Left lung (tissue), 14 donors: ENCODE measurements at places on chromosomes 11 and 22. TPM values are rescaled to one million over a fixed set of nuclear protein-coding genes. Genes with fewer than 3 reads are reported as not detected.

- H3K4me3 ChIP-seq, result no peak overlapping the region
- H3K27ac ChIP-seq, result no peak overlapping the region
- DNase-seq, result no peak
- H3K36me3 ChIP-seq, result no peaks in the 10 kb centered on the region
- no peaks in the 10 kb centered on the region for H3K27me3 ChIP-seq
These were observed 842.7 kb upstream of the CCDC90B start for GRCh38 chr11:84128840-84129239.

- peak; percentile 44 for DNase-seq
- peaks cover 15% of the 10 kb centered on the region for H3K4me1 ChIP-seq
- no peak overlapping the region for H3K4me3 ChIP-seq
- H3K36me3 ChIP-seq, result no peaks in the 10 kb centered on the region
These were observed 1.8 kb upstream of the SMIM35 start for GRCh38 chr11:118088531-118088930.

GRCh38 chr11:16789063-16789420 is 50.6 kb downstream of the C11orf58 start:
- H3K4me3 ChIP-seq, result no peak overlapping the region
- H3K27ac ChIP-seq, result peak overlapping the region; percentile 40
- no peaks in the 10 kb centered on the region for H3K36me3 ChIP-seq
- no peaks in the 10 kb centered on the region for H3K27me3 ChIP-seq

GRCh38 chr11:1982873-1983600 is 14.6 kb downstream of the H19 start:
- H3K27ac ChIP-seq, result no peak overlapping the region
- DNase-seq, result no peak
- no peaks in the 10 kb centered on the region for H3K27me3 ChIP-seq
- H3K4me1 ChIP-seq, result no peaks in the 10 kb centered on the region

DNA sequence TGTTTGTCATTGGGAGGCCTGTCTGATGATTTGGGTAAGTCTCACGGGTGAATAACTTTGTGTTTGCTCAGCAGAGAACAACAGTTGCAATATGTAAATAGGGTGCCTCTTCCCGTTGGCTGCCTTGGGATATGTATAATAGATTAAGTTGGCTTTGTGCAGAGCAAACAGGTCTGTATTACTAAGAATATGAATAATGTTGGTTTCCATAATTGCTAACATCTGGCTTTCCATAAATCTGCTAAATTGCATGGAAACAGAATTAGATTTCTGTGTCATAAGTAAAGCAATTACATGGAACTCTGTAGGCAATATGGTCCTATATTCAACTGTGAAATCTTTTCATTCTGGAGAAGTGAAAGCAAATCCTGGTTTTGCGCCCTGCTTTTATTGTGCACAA is 636.0 kb upstream of the ANO5 start:
- no peaks in the 10 kb centered on the region for H3K27me3 ChIP-seq
- no peak for DNase-seq
- no peaks in the 10 kb centered on the region for H3K36me3 ChIP-seq
- no peak overlapping the region for H3K27ac ChIP-seq

DNA sequence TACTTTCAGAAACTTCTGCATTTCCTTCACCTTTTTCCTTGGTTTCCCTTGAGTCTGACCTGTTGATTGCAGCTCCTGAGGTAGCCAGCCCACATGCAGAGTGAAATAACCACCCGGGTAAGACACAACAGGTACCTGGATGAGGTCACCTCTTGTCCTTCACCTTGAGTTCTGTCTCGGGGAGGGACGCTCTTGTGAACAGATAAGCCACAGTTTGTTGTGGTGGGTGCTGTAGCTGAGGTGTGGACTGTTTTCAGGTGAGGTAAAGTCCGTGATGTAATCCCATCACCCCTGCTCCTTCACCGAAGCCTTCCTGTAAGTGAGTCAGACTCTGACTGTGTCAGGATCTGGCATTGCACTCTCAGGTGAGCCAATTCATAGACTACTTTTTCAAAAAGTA is 183.1 kb downstream of the NAV2 start:
- no peak overlapping the region for H3K4me3 ChIP-seq
- H3K27ac ChIP-seq, result no peak overlapping the region
- H3K4me1 ChIP-seq, result no peaks in the 10 kb centered on the region
- H3K36me3 ChIP-seq, result no peaks in the 10 kb centered on the region
- no peak for DNase-seq

- H3K27ac ChIP-seq, result peak overlapping the region; percentile 79
- no peaks in the 10 kb centered on the region for H3K27me3 ChIP-seq
- no peaks in the 10 kb centered on the region for H3K36me3 ChIP-seq
- DNase-seq, result no peak
- H3K4me3 ChIP-seq, result no peak overlapping the region
These were observed 8.1 kb downstream of the FLI1 start for GRCh38 chr11:128701936-128702335.

- DNase-seq, result no peak
- no peaks in the 10 kb centered on the region for H3K27me3 ChIP-seq
- H3K4me1 ChIP-seq, result no peaks in the 10 kb centered on the region
- H3K4me3 ChIP-seq, result no peak overlapping the region
- no peak overlapping the region for H3K27ac ChIP-seq
These were observed 31.2 kb downstream of the CCDC83 start for GRCh38 chr11:85886089-85887056.

DNA sequence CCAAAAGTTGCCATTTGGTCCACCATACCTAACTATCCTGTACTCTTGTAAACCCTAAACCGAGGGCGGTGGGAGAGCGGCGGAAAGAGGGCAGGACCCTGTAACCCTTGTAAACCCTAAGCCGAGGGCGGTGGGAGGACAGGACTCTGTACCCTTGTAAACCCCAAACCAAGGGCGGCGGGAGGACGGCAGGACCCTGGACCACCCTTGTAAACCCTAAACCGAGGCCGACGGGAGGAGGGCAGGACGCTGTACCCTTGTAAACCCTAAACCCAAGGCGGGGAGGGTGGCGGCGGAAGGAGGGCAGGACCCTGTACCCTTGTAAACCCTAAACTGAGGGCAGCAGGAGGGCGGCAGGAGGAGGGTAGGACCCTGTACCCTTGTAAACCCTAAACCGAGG is 12.5 kb upstream of the OR52I2 start:
- H3K27ac ChIP-seq, result no peak overlapping the region
- H3K36me3 ChIP-seq, result no peaks in the 10 kb centered on the region
- DNase-seq, result peak; percentile 67
- H3K4me1 ChIP-seq, result no peaks in the 10 kb centered on the region
- H3K27me3 ChIP-seq, result no peaks in the 10 kb centered on the region
- H3K4me3 ChIP-seq, result no peak overlapping the region

DNA sequence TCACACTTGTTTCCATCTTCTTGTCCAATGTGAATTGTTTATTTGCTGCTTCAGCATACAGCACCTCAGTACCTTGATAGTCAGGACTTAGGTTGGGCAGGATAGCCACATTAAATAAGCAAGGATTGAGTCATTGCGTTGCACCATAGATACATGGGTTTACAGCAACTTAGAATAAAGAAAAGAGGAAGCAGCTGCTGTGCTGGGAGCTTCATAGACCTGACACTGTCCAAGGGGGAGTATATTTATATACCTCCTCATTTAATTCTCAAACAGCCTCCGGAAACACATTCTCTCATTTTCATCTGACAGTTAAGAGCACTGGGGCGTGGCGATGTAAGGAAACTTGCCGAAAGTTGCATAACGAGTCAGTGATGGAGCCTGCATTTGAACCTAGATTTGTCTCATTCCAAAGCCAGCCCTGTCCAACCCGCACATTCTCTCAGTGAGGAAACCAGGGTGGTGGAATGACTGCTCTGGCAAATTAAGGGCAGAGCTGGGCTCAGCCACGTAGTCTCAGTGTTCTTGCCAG is 42.2 kb downstream of the UBASH3B start:
- H3K36me3 ChIP-seq, result no peaks in the 10 kb centered on the region
- no peak for DNase-seq
- peak overlapping the region; percentile 82 for H3K27ac ChIP-seq
- no peaks in the 10 kb centered on the region for H3K4me1 ChIP-seq
- H3K27me3 ChIP-seq, result no peaks in the 10 kb centered on the region

- H3K27ac ChIP-seq, result peak overlapping the region; percentile 94
- H3K4me1 ChIP-seq, result peaks cover 20% of the 10 kb centered on the region
- H3K4me3 ChIP-seq, result peak overlapping the region; percentile 79
- no peaks in the 10 kb centered on the region for H3K36me3 ChIP-seq
These were observed 644 bp downstream of the SPTY2D1 start for GRCh38 chr11:18633256-18634139.

DNA sequence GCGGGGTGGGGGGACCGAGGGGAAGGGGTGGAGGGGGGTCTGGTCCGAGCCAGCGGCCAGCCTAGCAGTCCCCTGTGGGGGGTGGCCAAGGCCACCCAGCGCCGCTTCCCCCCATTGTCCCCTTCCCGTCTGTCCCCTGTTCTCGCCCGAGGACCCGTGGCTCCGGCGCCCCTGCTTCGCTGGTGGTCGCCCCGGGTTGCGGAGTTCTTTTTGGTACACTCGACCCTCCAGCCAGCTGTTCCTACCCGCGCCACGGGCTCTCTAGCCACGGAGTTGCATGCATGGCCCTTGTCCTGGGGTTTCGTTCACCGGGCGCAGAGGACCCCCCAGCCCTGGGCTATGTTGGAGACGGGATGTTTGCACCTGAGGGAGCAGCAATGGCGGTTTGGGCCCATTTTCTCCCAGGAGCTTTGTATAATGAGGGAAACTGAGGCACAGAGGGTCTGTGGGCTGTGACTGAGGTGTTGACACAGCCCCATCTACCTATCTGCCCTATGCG is 489 bp downstream of the RNF214 start:
- no peaks in the 10 kb centered on the region for H3K27me3 ChIP-seq
- peaks cover 23% of the 10 kb centered on the region for H3K36me3 ChIP-seq
- H3K4me1 ChIP-seq, result peaks cover 9% of the 10 kb centered on the region

- H3K36me3 ChIP-seq, result no peaks in the 10 kb centered on the region
- no peaks in the 10 kb centered on the region for H3K27me3 ChIP-seq
- no peak overlapping the region for H3K4me3 ChIP-seq
These were observed 81.9 kb upstream of the CRTAM start for GRCh38 chr11:122756417-122756816.

DNA sequence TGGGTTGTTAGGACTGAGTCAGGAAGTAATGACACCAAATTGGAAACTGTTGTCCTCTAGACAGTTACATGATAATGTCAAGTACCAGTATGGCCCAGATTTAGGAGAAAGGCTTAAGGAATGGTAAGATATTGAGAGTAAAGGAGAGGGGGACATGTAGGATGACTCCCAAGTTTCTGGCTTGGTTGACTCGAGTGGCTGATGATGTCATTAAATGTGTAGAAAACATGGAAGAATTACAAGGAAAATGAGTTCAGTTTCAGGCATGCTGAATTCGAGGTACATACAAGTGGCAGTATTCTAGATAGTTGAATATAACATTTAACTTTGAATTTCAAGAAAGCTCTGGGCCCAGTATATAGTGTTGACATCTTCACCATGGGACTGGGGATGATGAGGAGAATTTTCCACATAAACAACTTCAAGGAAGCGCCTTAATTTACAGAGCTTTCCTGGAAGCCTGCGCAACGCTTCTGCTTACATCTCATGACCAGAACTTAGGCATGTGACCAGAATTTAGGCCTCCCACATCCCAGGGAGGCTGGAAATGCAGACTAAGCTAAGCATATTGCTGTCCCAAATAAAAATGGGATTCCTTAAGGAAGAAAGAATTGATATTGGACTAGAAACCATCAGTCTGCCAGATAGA is 3.8 kb downstream of the CFAP300 start:
- H3K27ac ChIP-seq, result no peak overlapping the region
- no peak for DNase-seq
- no peaks in the 10 kb centered on the region for H3K4me1 ChIP-seq

DNA sequence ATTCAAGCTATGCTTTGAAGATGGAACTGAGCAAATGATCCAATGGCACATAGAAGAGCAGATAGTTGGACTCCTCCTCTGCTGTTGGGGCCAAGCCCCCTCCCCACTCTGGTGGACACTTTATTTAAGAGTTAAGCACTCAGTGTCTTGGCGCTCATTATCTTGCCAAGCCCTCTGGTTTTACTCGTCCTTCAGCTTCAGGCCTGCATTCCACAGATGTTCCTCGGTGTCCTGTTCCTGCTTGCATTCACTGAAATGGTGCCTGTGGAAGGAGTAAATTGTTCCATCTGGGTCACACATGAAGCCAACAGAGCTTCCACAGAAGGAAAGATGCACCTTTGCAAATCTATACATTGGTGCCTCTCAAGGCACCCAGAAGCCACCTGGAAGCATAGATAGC is 26.1 kb downstream of the MAML2 start:
- no peaks in the 10 kb centered on the region for H3K36me3 ChIP-seq
- no peak overlapping the region for H3K27ac ChIP-seq
- no peaks in the 10 kb centered on the region for H3K27me3 ChIP-seq
- no peak for DNase-seq
- peaks cover 60% of the 10 kb centered on the region for H3K4me1 ChIP-seq

DNA sequence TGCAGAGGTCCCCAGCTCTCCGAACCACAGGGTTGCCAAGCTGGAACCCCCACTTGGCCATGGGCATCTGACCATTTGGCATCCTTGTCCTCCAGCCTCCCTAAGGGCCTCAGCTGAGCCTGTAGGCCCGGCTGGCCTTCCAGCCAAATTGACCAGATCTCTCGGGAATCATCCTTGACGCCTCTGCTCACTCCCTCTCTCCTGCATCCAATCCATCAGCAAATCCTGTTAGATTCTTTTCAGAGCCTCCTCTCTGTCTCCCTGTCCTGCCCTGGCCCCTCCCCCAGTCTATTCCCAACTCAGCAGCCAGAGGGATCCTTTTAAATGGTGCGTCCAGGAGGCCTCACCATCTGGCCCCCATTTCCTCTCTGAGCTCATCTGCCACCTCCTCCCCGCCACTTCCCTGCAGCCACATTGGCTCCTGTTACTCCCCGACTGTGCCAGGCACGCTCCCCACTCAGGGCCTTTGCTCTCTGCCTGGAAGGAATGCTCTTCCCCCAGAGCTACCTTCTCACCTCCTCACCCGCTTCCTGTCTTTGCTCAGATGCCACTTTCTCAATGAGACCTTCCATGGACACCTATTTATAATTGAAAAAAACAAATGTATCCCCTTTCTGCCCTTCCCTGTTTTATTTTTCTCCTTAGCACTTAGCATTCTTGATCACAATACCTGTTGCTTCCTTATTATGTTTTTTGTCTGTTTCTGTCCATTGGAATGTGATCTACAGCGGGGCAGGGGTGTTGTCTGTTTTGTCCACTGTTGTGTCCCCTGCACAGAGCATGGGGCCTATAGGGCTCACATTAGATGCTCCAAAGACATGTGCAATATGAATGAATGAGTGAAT is 78.1 kb downstream of the NFAM1 start:
- no peak overlapping the region for H3K4me3 ChIP-seq
- no peaks in the 10 kb centered on the region for H3K27me3 ChIP-seq
- no peaks in the 10 kb centered on the region for H3K4me1 ChIP-seq
- DNase-seq, result no peak
- H3K36me3 ChIP-seq, result no peaks in the 10 kb centered on the region

Gene KRTAP5-10
- polyA plus RNA-seq, result not detected

Gene VPREB1
- not detected for polyA plus RNA-seq

Gene SMIM35
- 1.1 TPM for polyA plus RNA-seq

Gene APOBEC3H
- polyA plus RNA-seq, result not detected

Gene SCGB2A2
- not detected for polyA plus RNA-seq

Gene GATD1
- 56.6 TPM for polyA plus RNA-seq

Gene OR2AT4
- polyA plus RNA-seq, result 0.06 TPM

Gene TMEM258
- polyA plus RNA-seq, result 150 TPM

Gene PRR33
- polyA plus RNA-seq, result 0.05 TPM

Gene RIC3
- 3.5 TPM for polyA plus RNA-seq

Gene RASL10A
- polyA plus RNA-seq, result 0.21 TPM

Gene SNX32
- polyA plus RNA-seq, result 2.5 TPM

Gene OR8G1
- polyA plus RNA-seq, result not detected

Gene UBQLN3
- polyA plus RNA-seq, result not detected

Gene ROBO3
- polyA plus RNA-seq, result 38.8 TPM

Gene TTC36
- 0.76 TPM for polyA plus RNA-seq
